Gastrocnemius medialis (tissue), 4 donors: ENCODE measurements at places on chromosomes 4 and X.

- no peak for DNase-seq
These were observed 49.8 kb downstream of the DLG3 start for GRCh38 chrX:70494441-70494840.

- DNase-seq, result no peak
These were observed 53.5 kb downstream of the FAM114A1 start for GRCh38 chr4:38921151-38921550.

DNA sequence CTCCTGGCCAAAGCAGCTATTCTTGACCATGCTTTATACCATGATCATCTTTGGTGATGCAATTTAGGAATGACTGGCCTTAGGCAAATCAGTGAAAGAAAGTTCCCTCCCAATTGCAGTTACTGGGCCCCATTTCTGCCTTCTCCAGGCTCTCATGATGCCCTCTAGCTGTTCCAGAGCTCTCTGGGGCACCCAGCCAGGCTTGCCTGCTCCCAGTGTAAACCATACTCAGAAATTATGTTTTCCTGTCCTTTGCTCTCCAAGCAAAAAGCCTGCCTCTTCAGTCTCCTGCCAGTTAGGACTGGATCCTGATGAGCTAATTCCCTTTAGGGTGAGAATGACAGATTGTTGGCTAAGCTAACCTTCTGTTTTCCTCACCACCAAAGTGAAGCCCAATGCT is 85.3 kb upstream of the RBPJ start:
- peak; percentile 9 for DNase-seq

- DNase-seq, result no peak
These were observed 6.1 kb downstream of the SPATA18 start for GRCh38 chr4:52057196-52057595.

GRCh38 chrX:153063315-153063714 is 7.0 kb downstream of the PNMA3 start:
- no peak for DNase-seq

DNA sequence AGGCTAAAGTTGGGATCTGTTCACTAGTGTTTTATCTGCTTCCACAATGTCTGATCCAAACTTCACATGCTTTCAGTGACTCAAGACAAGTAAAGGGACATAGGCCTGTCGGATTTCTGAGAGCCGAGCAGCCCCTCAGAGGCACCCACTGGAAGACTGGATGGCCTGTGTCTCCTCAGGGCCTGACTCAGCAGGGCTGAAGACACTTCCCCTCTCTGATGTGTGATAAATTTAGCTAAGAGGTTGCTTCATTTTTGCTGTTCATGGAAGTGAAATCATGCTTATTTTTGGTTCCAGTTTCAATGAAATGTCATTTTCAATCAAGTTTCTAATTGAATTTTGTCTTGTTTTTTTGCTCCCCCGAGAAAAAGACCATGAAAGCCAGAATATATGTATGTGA is 93.7 kb downstream of the MXRA5 start:
- no peak for DNase-seq

DNA sequence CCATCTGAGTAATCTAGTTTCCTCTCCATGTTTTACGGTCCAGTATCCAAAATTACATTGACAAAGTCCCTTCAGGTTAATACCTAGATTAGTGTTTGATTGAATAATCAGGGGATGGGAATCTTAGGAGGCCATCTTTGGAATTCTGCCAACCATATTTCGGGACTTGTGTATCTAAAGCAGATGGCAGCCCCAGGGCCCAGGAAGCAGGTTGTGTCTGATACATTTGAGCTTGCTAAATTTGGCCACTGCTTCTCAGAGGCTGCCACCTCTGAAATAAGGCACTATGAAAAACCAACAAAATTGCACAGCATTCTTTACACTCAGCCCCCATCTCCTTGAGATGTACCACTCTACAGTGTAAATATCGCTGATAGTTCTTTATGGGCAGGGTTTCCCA is 102.1 kb downstream of the ASB9 start:
- no peak for DNase-seq

GRCh38 chr4:85701861-85702321 is 226.9 kb downstream of the ARHGAP24 start:
- DNase-seq, result no peak

GRCh38 chr4:139849219-139849618 is 183.6 kb downstream of the MGST2 start:
- no peak for DNase-seq

DNA sequence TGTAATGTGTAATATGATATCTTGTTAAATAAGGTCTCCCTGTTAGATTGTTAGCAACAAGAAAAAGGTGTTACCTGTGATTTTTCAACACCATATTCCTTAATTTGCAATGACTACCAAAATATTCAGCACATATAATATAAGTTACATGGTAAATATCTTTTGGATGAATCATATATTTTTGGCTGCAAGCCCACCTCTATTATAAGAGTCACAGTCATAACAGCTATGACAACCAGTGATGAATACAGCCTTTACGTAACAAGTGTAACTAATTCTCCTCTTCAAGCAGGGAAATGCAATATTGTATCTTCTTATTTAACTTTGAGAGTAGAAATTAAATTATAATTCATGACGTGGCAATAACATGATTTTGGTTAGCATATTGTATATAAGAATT is 187.0 kb downstream of the NLGN4X start:
- DNase-seq, result no peak

DNA sequence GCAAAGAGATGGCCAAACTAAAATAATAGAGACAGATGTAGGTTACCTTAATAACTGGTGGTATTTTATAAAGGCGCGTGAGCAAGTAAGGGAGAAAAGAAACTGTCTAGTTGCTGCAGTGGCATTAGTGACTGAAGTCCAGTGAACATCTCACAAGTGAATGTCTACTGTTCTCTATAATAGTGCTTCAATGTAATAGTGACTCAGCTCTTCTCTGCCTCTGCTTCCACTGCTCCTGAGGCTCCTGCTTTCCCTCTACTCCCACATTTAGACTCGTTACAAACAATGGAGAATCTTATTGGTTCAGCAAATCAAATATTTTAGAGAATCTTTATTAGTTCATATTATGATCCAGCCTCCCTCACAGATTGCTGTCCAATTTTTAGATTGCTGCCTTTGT is 779.1 kb upstream of the HTR2C start:
- DNase-seq, result no peak

DNA sequence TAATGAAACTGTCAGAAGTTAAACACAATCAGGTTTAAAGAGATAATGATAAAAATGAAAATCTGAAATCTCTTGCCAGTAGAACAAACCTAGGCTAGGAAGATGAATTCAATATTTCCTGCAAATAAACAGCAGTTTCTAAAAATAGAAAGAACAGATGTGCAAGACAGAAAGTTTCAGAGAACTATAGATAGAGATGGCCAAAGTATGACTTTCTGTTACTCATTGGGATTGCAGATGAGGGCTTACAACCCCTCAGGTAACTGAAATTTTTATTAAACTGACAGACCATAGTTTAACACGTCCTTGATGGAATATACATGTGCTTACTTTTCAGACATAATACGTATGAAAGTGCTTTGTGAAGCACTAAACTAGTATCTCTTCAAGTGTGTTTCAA is 82.3 kb upstream of the PPARGC1A start:
- no peak for DNase-seq

- DNase-seq, result no peak
These were observed 456.1 kb downstream of the GRXCR1 start for GRCh38 chr4:43348591-43348990.
